ENCODE measurements at places on chromosomes 6 and 20. TPM values are rescaled to one million over a fixed set of nuclear protein-coding genes. Genes with fewer than 3 reads are reported as not detected.

DNA sequence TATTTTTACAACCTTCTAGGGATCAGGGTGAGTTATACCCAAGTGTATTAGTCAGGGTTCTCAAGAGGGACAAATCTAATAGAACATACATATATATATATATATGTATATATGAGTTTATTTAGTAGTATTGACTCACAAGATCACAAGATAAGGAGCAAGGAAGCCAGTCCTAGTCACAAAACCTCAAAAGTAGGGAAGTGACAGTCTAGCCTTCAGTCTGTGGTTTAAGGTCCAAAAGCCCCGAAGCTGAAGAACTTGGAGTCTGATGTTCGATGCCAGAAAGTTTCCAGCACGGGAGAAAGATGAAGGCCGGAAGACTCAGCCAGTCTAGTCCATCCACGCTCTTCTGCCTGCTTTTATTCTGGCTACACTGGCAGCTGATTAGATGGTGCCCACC lies 632.7 kb upstream of the AGPAT4 start:
- no peak for DNase-seq

DNA sequence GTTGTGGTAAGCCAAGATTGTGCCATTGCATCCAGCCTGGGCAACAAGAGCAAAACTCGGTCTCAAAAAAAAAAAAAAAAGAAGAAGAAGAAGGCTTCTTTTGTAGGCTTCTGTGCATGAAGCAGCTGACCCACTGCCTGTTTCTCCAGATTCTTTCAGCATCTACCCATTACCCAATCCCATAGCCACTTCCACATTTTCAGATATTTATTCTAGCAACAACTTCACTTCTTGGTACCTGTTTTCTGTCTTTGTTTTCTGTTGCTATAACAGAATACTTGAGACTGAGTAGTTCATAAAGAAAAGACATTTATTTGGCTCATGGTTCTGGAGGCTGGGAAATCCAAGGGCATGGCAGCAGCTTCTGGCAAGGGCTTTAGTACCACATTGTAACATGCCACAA lies 95.3 kb upstream of the SGK1 start:
- no peak for DNase-seq

GRCh38 chr6:111721753-111722154 lies 116.1 kb upstream of the TRAF3IP2 start:
- no peak for DNase-seq

DNA sequence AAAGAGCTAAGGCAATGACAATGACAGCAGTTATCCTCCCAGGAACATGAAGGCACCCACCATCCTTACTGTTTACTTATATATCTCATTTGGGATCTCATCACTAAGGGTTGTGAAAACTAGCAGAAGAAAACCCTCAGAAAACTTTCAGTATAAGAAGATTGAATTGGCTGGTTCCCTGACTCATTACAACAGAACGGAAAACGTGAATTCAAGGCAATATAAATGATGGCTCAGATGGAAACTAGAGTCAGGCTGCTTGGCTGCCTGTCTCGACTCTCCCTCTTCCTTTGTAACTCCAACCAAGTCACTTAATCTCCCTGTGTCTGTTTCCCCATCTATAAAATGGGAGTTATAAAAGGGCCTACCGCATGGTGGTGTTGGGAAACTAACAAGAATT lies 387.1 kb upstream of the JARID2 start:
- no peak for DNase-seq

DNA sequence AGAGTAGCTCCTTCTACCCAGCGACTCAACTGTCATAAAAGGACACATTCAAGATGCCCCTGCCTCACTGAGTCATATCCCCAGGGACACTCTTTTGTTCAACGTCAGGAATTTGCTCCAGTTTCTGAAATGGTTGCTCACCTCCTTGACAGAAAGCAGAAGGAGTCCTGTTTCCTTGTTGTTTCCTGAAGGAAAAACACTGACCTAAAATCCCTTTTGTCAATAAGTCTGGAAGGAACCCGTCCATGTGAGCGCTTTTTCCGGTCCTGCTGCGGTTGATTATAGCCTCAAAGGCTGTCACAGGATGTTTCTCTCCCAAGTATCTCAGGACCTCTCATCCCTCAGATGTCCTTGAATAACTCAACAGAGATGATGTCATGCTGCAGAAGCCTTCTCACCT lies 113.6 kb upstream of the PLEKHG1 start:
- no peak for DNase-seq

- no peak for DNase-seq
These were observed 62.6 kb downstream of the VGLL2 start for GRCh38 chr6:117328005-117328389.

DNA sequence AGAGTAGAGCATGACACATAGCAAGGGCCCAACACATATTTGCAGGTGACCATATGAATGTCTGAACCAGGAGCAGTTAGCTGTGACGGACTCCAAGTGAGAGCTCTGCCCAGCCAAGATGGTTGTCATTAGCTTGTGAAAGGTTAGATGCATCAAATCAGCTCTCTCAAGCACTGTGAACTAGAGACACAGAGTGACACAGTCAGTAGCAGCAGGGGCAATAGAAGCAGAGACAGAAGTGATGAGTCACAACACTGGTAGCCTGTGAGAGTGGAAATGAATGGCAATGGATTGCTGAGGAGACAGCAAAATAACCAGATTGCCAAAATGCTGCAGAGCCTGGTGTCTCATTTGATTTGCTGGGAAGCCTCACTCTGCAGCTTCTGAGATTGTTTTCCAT lies 558.9 kb downstream of the PKHD1 start:
- no peak for DNase-seq

GRCh38 chr6:67629258-67629657 lies 1005.8 kb upstream of the ADGRB3 start:
- DNase-seq, result no peak

- DNase-seq, result no peak
These were observed 11.0 kb upstream of the KIF13A start for GRCh38 chr6:17998442-17998841.

GRCh38 chr20:50306478-50307423 lies 116.1 kb downstream of the CEBPB start:
- no peak for DNase-seq

DNA sequence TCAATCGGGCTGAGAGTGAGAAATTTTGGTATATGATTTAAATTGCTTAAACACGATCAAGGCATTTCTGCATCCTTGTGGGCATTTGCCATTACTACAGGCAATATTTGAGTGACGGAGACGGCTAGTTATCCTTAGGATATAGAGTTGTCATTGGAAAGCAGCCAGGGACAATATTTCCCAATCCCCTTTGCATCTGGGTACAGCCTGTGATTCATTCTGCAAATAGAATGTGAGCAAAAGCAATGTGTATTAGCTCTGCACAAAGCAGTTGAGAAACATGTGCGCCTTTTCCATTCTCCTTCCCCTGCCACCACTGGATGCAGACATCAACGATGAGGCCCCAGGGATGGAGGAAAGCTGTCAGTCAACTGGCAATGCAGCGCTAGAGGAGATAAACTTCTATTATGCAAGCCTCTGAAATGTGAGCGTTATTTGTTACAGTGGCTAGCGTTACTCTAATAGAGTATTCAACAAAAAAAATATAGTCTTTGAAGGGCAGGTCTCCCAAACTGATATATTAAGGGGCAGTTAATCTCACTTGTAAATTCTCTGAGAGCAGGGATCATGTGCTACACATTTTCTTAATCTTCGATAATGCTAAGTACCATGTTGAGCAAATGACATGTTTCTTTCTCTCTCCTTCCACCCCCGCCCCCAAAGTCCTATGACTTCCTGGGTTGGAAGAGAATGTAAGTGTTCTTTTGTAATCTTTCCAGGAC lies 37.1 kb upstream of the NCOA3 start:
- peak; percentile 40 for DNase-seq

The ELOVL2 gene
- 0.64 TPM for total RNA-seq

The ENPP5 gene
- 28.1 TPM for total RNA-seq

The SCUBE3 gene
- under 0.01 TPM for total RNA-seq

The MUC21 gene
- total RNA-seq, result not detected
